NCI-H1105 (cell line): ENCODE measurements at places on chromosomes 3 and 15.
A peak's percentile ranks its signal among the peaks of the same experiment; 100 is the strongest.

DNA sequence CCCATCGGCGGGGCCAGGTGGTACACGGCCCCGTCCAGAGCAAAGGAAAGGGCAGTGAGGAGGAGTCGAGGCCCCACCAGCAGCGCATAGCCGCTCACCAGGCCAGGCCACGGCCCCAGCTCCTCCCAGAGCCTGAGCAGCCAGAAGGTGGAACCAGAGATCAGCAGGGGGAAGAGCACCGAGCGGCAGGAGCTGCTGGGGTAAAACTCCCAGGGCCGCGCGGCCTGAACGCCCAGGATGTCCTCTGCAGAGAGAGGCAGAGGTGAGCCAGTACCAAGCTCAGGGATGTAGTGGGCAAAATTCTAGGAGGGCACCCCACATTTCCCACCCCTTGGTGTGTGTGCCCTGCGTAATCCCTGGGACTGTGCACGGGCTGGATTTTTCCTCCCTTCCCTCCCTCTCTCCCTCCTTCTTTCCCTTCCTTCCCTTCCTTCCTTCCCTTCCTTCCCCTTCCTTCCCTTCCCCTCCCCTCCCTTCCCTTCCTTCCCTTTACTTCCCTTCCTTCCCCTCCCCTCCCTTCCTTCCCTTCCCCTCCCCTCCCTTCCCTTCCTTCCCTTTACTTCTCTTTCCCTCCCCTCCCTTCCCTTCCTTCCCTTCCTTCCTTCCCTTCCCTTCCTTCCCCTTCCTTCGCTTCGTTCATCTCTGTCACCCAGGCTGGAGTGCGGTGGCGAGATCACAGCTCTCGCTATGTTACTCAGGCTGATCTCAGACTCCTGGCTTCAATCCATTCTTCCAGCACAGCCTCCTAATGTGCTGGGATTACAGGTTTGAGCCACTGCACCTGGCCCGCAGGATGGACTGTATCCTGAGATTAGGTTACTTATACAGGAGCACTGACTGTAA lies 6.3 kb upstream of the NCBP2 start:
- no peak for DNase-seq

- DNase-seq: no peak
Measured at GRCh38 chr3:82410366-82410765, 648.9 kb upstream of the GBE1 start.

- no peak for DNase-seq
Measured at GRCh38 chr3:52925405-52926313, 28.3 kb upstream of the STIMATE start.

GRCh38 chr3:53179580-53179979 lies 18.6 kb downstream of the PRKCD start:
- DNase-seq: no peak

GRCh38 chr15:89794627-89795241 lies 18.6 kb downstream of the MESP2 start:
- peak; percentile 44 for DNase-seq

GRCh38 chr3:159186581-159186980 lies 384.7 kb downstream of the MFSD1 start:
- no peak for DNase-seq

DNA sequence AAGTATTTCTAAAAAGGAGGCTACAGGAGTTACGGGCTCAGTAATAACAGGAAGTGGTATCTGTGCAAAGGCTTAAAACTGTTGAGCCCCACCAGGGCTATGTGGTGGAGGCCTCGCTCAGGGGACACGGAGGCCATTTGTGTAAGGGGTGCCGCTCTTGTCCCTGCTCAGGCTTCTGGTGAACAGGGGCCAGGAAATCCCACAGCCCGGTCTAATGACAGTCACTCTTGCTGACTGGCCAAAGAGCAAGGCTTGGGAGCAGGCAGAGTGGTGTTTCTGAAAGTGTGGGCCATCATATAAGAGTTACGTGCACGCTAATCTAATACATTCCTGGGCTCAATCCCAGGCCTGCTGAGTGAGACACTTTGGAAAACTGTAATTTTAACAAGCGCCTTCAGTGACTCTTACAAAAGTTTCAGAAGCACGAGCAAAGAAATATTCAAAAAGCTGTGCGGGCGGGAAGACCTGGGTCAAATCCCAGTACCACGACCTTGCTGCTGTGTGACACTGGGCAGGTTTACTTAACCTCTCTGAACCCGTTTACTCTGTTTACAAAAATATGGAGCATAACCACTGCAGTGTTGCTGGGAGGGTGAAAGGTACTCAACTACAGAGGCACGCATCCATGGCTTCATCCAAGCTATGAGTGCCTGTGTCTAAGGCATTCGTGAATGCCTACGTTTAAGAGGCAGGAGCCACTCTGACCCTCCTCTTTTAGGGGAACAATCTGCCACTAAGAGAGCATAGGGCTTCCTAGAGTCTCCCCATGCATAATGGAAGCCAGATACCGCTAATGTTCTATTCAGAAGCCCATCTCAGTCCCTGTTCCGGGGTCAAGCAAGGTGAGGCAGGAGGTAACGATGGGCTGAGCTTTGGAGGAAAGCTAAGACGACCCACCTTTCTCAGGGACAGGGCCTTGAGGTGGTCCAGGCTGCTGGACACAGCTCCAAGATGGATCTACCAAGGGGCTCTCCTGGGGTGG lies 2.0 kb downstream of the ATP10A start:
- no peak for DNase-seq

- DNase-seq: no peak
Measured at GRCh38 chr3:41190509-41191284, 8.6 kb upstream of the CTNNB1 start.

GRCh38 chr3:60660026-60660425 lies 591.2 kb downstream of the FHIT start:
- no peak for DNase-seq

DNA sequence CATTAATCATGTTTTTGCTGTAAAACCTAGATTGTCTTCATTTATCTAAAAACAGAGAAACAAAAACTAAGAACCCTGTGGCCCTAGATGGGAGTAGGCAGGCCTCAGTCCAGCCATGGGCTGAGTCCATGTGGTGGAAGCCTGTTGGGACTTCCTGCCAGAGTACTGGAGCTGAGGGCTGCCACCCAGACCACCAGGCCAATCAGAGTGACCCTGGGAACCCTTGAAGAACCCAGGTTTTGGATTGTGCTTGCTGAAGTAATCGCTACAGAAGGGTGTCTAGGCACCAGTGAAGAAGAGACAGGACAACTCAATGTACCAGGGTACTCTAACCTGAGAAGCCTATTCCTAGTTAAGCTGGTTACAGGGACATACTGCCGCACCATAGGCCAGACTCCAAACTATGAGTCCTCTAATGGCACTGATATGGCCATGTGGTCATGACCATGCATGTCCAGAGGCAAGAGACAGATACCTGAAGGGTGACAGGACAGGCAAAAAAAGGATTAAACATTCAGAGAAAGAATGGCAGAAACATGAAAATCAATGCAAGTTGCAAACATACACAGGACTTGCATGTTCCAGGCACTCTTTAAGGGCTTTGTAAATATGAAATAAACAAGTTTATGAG lies 12.9 kb downstream of the CSRNP1 start:
- no peak for DNase-seq
